Liver (tissue), 10 donors: ENCODE measurements at places on chromosomes 3 and 15.

- no peak for DNase-seq
Observed at GRCh38 chr15:82533801-82534200, 6.5 kb downstream of the RPS17 start.

DNA sequence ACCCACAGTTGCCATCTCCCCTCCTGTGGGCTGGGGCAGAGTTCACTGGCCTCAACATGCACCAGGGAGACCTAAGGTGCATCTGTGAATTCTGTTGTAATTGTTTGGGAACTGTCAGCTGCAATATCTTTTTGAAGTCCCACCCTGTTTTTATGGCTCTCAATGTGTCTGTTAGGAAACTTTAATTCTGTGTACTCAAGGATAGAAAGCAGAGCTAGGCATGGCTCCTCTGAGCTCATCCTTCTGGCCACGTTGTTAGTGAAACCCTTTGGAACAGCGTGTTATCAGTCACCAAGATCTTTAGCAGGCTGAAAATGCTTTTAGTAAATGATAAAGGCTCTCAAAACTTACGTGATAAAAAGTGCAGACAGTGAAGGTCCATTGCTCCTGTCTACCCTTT lies 33.6 kb upstream of the MTMR10 start:
- no peak for DNase-seq

DNA sequence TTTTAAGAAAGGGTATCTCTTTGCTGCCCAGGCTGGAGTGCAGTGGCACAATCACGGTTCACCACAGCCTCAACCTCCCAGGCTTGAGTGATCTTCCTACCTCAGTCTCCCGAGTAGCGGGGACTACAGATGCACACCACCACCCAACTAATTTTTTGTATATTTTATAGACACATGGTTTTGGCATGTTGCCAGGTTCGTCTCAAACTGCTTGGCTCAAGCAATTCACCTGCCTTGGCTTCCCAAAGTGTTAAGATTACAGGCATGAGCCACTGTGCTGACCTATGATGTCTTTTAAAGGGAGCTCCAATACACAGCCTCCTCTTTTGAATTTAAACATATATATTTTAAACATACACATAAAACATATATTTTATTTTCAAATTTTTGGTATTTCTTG lies 60.9 kb downstream of the SLC9C1 start:
- no peak for DNase-seq

- no peak for DNase-seq
Observed at GRCh38 chr15:60520013-60520824, 41.3 kb upstream of the ICE2 start.

GRCh38 chr3:14725013-14725412 lies 50.1 kb downstream of the C3orf20 start:
- no peak for DNase-seq

DNA sequence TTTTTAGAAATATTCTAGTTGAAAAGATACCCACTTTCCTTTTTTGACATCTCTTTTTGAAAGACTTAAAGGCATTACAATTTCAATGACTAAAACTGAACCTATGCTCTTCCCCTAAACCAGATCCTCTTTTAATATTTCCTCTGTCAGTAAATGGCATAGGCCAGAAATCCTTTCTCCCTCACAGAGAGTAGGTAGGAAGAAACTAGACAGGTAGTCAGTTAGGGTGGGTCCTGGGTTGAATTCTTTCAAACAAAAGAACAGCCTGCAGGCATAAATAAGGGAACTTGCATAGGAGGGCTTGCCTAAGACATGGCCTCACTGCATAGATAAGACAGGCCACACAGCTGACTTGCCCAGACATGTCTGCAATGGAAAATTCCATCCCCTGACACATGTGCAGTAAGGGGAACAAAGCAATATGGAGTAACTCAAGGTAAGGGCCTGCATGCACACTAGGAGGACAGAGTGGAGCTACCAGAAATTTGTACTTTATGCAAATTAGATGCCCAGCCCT lies 23.1 kb downstream of the PLSCR5 start:
- no peak for DNase-seq

DNA sequence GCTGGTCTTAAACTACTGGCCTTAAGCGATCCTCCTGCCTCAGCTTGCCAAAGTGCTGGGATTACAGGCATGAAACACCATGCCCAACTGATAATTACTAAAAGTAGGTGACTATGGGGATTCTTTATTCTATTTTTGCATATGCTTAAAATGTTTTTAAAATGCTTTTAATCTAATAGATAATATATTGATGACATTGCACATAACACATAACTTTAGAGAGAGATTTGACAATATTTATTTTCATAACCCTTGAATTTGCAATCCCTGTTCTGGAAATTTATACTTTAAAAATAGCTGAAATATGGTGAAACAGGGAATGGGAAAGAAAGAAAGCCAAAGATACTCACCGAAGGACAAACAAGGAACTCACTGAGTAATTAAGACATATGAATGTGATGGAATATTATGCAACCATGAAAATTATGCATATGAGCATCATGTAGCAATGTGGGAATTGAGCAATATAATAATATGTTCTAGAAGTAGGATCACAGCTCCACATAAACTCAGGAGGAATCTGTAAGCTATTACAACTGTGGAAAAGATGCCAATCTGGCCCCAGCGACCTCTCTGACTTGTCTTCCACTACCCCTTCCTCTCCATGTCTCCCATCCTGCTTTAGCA lies 2.0 kb downstream of the LRRC31 start:
- no peak for DNase-seq

- DNase-seq = no peak
Observed at GRCh38 chr3:4336850-4337546, 33.8 kb downstream of the SETMAR start.

GRCh38 chr3:149936812-149937230 lies 33.9 kb downstream of the PFN2 start:
- DNase-seq = peak; percentile 50

DNA sequence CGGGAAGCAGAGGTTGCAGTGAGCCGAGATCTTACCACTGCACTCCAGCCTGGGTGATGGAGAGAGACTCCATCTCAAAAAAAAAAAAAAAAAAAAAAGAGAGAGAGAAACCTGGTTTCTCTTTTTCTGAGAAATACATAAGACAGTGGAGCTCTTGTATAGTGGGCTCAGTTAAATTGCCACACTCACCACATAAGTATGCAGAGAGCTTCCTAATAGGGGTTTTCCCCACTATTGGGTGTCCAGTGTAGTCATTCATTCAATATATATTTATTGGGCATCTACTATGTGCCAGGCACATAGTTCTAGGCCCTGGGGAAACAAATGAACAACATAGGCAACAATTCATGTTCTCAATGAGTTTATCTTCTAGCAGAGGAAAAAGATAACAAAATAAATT lies 48.9 kb upstream of the FMN1 start:
- no peak for DNase-seq

DNA sequence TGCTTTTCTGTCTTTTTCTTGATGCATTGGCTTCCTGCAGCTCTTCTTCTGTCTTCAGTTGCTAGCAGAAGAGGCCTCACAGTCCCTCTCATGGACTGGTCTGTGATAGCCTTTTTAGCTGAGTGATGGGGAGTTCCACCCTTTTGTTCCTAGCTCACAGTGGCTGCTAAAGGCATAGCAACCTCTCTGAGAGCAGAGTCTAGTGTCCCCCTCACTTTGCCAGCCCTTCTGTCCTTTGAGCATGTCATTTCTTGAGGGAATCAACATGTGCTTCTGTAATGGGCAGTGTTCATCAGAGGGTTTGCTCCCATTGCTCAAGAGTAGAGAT lies 44.4 kb downstream of the GAP43 start:
- no peak for DNase-seq

DNA sequence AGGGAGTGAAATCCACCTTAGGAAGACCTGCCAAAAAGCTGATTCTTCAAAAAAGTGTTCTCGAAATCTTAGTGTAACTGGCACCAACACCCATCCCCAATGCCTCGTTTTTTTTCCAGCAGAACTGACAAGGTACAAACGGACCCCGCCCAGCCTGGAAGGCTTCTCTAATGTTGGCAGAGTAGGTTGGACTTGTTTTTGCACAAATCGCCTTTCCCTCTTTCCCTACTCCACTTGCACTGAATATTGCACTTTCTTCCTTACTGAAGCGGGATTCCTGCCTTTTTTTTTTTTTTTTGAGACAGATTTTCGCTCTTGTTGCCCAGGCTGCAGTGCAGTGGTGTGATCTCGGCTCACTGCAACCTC lies 544 bp upstream of the TIMMDC1 start:
- peak; percentile 45 for DNase-seq

DNA sequence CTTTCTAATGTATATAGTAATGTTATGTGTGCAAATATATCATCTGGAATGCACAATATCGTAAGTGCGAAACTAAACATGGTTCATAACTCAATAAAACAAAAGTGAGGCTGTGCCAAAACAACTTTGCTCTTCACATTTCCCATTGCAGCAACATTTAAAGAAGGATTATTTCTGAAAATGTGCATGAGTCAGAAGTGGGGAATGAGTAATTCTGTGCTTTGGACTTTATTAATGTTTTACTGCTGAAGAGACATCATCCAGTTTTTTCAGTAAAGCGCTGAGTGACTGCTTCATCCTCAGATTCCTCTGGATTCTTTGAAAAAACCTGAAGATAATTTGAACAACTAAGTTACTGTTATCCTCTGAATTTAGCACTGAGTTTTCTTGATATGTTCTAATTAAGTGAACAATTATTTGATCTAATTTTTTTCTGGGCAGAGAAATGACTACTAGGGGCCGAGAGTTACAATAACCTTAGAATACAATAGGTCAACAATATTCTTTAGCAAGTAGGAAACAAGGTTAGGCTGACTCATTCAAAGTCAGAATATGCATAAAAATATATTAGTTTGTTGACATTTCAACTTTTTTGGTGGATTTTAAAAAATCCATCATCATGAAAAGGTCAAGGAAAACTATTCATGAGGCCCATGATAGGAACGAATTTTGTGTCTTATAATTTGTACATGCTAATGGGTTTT lies 20.0 kb upstream of the PLCL2 start:
- no peak for DNase-seq

GRCh38 chr3:81249540-81250029 lies 511.9 kb downstream of the GBE1 start:
- DNase-seq = no peak

DNA sequence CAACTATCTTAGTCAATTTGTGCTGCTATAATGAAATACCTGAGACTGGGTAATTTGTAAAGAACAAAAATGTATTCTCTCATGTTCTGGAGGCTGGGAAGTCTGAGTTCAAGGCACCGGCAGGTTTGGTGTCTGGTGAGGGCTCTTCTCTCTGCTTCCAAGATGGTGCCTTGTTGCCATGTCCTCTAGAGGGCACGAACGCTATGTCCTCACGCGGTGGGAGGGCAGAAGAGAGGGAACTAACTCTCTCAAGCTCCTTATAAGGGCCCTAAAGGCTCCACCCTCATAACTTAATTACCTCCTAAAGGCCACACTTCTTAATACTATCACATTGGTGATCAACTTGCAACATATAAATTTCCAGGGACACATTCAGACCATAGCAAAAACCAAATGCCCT lies 108.4 kb downstream of the ADAMTSL3 start:
- DNase-seq = no peak

DNA sequence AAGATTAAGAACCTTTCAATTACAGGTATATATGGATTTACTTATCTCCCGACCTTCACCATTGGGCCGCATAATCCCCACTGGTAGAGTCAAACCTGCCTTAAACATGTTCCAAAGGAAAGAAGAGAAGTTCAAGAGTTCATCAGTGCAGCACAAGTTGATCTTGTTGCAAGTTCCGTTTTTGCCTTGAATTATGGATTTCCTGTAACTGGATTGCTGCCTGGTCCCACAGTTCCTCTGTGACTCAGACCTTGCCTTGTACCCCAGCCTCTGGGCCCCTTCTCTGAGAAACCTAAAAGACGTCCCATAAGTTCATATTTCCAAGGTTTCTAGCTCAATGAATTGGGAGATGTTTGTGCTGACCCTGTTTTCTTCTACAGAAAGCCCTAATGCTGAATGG lies 112.5 kb upstream of the THBS1 start:
- no peak for DNase-seq

DNA sequence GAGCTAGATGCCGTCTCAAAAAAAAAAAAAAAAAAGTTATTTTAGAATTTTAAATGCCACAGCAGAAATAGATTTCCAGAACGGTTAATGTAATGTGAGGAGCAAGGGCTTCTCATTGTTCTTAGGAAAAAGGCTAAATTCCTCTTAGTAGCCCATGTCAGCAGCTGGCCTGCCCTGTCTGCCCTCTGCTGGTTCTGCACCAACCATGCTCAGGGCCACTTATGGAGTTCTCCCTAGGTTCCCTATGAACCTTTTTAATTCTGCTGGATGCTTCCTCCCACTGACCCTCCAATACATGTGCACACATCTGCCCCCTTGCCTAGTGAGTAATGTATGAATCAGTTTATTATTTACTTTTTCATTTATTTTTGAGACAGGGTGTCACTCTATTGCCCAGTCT lies 32.2 kb upstream of the DPPA4 start:
- DNase-seq = no peak

DNA sequence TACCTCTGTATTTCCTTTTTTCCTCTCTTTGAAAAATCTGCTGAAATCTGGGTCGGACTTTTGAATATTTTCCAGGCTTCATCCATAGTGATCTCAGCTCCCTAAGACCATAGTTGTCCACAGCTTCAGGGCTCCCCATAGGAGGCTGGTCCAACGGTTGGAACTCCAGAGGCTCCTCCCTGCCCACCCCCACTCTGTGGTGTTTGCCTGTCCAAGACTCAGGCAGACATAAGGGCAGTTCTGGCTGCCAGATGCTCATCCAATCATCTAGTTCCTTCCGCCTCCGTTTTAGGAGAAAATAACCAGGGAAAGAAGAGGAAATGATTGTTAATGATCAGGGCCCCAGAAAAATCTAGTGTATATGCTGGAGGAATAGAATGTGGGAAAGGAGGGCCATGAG lies 27.9 kb upstream of the PRTG start:
- DNase-seq = no peak
